ENCODE measurements at places on chromosomes 1 and 21.

DNA sequence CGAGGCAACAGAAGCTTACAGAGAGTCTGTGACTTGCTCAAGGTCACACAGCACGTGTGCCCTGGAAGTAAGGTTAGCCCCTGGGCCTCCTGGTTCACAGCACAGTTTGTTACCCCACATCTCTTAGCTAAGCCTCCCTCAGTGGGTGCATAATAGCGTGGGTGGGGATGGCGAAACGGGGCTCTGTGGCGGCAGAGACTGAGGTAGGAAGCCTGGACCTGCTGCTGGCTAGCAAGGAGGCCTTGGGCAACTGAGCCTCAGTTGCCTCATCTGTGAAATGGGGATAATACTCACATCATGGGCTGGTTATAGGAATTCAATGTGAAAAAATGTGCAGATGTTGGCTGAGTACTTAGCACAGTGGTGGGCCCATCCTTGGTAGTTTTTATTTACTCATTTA, 596 bp downstream of the PADI4 start:
- DNase-seq: no peak

DNA sequence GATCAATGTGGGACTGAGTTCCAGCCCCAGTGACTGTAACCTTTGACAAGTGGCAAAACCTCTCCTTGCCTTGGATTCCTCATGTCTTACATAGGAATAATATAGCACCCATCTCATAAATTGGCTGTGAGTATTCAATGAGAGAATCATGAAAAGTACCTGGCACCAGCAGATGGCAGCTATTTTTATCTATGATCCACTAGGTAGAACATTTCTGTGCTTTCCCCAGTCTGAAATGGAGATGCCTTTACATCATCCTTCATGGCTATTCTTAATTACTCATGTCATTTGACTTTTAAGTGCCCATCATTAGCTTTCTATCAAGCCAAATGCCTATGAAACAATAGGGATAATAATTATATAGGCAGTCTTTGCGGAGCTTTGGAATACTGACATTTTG, 130.1 kb downstream of the TGFB2 start:
- DNase-seq: no peak

DNA sequence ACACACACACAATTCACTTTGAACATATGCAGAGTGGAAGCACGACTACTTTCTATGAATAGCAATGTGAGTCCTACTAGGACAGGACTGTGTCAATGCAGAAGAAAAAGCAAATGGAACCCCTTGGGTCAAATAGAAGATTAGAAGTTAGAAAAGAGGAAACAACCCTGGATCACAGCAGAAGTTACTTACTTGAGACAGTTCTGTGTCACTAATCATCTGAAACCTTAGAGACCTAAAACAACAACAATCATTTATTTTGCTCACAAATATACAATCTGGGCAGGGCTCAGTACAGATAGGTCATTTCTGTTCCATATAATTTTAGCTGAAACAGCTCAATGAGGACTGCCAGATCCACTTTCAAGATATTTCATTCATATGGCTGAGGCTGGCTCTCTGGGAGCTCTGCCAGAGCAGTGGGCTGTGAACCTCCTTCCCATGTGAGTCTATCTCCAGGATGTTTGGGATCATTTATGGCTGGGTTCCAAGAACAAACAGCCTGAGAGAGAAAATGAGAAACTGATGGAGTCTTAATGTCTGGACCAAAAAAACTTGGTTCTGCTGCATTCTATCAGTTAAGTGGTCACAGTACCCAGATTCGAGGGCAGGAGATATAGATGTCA, 42.5 kb upstream of the IL10 start:
- no peak for DNase-seq

- DNase-seq: no peak
Observed at GRCh38 chr1:58333511-58333910, 213.0 kb downstream of the OMA1 start.

DNA sequence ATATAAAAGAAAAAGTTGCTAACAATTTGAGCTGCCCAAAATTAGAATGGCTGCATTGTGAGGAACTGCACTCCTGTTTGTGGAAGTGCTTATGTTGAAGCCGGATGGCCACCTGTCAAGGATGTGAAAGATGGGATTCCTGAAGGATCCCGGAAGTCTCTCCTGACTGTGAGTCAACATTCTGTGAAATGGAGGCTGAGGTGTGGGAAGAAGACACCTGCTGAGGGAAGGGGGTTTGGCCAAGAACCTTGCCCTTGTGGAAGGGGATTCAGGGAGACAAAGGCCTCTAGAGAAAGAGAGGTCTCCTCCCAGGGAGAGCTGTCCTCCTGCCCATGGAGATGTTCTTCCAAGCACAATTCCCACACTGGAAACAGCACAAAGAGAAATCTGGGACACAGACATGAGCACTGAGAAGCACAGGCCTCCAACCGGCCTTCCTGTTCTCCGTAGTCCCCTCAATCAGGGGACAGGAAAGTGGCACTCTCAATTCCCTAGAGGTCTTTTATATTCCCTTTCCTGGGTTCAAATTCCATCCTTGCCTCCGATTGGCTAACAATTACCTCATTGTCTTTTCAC, 70.5 kb downstream of the CD2 start:
- no peak for DNase-seq

- no peak for DNase-seq
Observed at GRCh38 chr21:34965200-34966174, 83.6 kb downstream of the RUNX1 start.

DNA sequence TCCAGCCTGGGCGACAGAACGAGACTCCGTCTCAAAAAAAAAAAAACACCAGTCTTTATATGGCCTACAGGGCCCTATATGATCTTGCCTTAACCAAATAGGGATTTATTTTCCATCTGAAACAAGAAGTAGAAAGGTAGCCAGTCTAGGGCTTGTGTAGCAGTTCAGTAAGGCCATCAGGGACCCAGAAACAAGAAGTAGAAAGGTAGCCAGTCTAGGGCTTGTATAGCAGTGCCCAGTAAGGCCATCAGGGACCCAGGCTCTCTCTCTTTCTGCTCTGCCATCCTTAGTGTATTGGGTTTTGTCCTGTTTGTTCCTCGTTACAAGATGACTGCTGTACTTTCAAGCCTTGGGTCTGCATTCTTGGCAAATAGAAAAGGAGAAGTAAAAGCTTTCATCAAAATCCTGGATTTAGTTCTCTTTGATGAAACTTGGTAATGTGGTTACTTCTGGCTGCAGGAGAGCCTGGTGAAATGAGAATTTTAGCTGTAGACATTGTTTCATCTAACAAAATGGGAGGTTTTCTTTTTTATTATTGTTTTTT, 46.1 kb downstream of the PKN2 start:
- DNase-seq: no peak

DNA sequence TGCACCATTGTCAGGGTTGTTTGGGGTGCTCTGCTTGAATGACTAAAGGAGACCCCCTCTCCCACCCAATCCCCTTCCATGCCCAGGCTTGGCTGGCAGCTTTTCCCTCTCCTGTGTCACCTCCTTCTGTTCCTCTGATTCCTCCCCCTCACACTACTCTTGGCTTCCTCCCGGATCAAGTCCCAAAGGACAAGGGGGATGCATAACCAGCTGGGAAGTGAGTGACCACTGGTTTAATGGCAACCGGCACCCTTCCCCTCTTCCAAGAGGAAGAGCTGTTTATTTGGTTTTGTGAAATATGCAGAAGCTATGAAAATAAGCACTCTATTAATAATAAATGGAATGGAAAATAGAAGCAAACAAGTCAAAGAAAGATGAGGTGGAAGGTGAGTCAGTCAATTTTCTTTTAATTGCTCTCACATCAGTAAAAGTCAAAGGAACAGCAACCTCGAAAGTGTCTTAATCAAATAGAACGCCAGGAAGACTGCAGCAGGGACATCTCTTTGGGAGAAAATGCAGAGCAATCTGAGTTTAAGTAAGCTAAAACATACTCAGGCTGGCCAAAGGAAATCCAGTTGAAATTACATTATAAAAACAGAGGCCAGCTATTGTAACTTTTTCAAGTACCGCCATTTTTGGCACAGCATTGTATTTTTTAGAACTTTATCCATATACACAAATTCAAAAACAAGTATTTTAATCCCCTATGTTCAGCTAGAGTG, 322.5 kb downstream of the SIPA1L2 start:
- DNase-seq: no peak

- peak; percentile 55 for DNase-seq
Observed at GRCh38 chr1:31216016-31216415, 23.7 kb downstream of the NKAIN1 start.

DNA sequence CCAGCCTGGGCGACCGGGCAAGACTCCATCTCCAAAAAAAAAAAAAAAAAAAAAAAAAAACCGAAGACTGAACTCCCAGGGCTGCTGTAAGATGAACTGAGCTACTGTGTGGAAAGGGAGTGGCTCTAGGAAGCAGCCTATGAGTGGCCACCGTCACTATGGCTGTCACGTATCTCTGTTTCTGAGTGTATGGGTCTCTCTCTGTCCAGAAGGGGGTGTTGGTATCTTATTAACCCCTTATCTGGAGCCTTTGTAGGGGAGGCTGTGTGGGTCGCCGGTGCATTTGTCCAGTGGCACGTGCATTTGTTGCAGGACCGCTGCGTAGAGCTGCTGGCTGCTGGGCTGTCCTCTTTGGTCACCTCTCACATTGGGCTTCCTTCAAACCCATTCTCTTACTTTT, 326.6 kb downstream of the CAMTA1 start:
- no peak for DNase-seq

GRCh38 chr1:7454895-7455784, 316.0 kb upstream of the VAMP3 start:
- no peak for DNase-seq

- DNase-seq: no peak
Observed at GRCh38 chr1:44759077-44759476, 16.3 kb upstream of the RPS8 start.

GRCh38 chr1:150764617-150765101, 919 bp downstream of the CTSS start:
- no peak for DNase-seq

DNA sequence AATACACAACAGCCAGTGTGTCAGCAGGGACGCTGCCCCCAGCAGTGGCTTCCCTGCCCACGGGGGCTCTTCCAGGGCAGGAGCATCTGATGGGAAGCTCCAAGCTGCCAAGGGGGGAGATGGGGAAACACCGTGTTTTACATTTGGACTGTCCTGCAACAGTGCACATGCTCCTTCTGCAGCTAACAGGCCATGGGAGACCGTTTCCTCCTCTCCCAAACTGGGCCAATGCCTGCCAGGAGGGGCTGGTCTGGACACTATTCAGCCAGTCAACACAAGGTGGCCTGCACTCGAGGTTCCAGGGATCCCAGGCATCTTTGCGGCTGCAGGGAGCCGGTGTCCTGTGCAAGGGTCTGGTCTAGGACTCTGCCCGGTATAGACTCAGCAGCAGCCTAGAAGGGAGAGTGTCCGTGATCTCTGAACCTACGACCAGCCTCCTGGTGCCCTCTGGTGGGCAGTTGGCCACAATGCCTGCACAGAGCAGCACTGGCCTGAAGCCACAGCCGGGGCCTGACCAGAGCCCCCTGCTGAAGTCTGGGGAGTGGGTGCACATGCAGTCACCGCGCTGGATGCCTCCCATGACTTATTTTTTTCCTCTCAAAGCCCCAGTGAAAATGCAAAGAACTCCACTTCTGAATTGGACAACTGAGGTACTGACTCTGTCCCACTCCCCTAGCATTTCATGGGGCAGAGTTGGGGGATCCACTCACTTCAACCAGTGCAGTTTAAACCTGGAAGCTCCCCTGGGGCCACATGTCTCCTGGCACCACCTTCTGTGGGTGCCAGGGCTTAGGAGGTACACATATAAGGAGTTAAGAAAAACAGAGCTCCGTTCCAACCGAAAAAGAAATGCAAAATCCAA, 33.3 kb downstream of the RCC2 start:
- DNase-seq: peak; percentile 90

- no peak for DNase-seq
Observed at GRCh38 chr1:76939050-76939816, 72.0 kb downstream of the ST6GALNAC5 start.

DNA sequence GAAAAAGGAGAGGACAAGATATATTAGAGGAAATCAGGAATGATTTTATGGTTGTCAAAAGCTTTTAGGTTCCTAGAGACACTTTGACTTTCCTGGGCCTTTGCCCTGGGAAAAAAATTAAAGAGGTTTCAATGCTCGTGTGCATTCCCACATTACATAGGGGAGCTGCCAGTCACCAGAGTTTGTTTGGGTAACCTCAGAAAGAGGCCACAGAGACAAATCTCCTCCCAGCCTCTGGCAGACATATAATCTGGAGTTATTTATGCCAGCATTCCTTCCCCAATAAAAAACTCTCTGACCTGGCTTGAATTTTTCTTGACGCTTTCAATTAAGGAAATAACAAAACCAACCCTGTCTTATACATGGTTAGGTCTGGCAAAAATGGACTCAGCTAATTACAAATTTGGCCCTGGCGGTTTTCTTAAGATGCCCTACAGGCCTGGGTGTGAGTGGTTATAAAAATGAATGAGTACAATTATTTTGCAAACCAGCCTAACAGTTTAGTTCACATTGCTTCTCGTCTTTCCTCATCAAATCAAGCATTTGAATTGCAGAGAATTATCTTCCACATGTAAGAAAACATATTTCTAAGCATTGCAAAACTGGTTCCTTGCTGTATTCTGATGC, 63.7 kb downstream of the WLS start:
- no peak for DNase-seq

GRCh38 chr1:223216531-223217205, 73.6 kb upstream of the TLR5 start:
- DNase-seq: no peak

DNA sequence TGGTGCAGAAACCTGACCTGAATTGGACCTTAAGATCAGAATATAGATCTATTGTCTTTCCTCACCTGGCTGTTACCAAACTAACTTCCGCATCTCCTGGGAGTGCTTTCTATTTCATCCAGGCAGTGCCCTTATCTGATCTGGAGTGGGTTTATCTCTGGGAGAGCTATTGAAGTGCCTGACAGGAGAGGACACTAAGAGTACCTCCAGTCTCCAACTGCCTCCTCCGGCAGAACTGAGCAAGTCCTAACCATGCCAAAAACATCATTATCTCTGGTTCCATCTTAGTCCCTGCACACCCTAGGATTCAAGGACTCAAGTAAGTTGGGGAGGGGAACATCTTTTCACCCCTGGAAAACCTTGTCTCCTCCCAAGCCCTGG, 12.4 kb upstream of the KCNJ15 start:
- DNase-seq: no peak

DNA sequence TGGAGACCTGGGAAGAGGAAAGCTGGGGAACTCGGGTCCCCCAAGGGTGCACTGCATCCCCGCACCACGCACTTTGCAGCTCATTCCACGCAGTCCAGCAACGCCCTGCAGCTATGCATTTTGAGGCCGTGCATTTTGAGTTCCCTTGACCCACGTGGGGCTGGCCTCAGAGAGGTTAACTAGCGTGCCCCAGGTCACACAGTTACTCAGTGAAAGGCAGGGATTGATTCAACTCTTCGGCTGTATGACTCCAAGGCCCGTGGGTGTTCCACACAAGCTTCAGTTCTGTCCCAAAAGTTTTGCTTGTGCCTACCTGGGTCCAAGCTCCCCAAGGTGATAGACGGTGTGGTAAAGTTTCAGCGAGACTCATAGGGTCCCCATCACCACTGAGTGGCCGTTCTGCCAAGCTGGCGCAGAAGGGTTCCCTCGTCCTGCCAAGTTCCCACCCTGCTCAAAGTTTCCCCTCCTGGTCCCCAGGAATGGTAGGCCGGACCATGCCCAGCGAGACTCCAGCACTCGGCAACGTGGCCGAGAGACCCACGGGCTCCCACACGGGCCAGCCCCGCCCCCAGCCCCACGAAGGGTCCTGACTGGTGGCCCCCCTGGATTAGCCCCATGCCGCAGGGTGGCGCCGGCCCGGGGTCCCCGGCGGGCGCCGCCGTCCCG, 611 bp downstream of the HSPG2 start:
- DNase-seq: no peak
